ENCODE measurements at places on chromosomes 4 and X.
A peak's percentile ranks its signal among the peaks of the same experiment; 100 is the strongest.

DNA sequence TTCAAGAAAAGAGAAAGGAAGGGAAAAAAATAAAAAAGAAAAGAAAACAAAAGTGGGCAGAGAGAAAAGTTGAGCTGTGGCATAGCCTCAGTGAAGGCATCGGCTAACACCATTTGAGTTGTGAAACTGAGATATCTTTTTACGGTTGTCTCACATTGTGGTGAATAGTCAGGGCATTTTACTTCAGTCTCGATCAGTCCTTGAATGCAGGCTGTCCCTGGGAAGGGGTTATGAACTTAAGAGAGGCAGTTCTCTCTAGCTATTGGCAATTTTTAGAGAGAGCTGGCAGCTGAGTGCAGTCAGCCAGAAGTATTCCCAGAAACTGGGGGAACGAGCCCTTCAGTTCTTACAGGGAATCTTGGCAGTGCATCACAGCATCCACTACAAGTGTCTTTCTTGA, 93.5 kb upstream of the SLC6A14 start:
- no peak for DNase-seq

- DNase-seq = no peak
Observed at GRCh38 chr4:3313139-3313538, 20.3 kb downstream of the RGS12 start.

DNA sequence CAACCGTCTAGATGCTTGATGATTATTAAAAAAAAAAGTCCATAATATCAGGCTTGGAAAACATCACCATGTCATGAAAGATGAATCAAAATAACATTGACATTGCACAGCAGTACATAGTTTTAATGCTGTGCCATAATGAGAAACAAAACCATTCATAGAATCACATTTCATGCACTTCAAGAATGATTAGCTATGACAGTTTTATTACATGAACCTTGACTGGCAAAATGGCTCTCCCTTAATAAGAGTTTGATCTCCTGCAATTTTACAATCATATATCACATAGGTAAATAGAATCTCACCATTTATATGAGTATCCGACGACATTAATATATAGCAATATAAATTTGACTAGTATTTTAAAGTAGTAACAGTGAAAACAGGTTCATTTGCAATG, 49.8 kb downstream of the TECRL start:
- DNase-seq = no peak

DNA sequence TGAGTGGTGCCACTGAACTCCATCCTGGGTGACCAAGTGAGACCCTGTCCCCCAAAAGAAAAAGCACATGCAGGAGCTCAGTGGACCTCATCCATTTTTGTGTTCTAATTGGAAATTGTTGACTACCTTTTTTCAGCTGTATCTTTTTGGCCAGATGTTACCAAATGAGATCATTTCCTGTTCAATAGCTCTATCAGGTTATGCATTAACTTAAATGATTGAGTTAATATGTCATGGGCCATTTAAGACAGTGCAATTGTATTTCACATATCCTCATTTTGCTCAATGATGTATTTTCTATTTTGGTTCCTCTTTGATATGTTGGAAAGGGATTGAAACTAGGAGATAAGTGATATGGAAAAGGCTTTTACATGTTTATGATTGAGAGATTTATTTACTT, 26.2 kb upstream of the RHOH start:
- DNase-seq = no peak

GRCh38 chr4:182812916-182813315, 104.3 kb downstream of the DCTD start:
- DNase-seq = no peak

- no peak for DNase-seq
Observed at GRCh38 chr4:13413729-13414437, 70.3 kb downstream of the RAB28 start.

DNA sequence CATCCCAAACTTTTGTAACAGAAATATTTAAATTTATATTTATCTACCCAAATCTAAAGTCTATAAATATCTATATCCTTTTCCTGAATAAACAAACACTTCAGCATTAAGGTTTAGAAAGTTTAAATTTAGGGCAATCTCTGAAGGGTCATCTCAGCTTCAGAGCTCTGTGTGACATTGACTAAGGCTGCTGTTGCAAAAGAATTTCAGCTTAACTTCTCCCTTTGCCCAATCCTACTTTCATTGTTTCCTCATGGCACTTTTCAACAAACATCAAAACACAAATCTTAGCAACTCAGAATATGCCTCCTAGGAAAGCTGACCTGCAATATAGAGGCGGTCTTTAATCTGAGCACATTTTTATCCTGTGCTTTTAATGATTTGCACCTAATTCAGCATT, 79.7 kb upstream of the BANK1 start:
- no peak for DNase-seq

DNA sequence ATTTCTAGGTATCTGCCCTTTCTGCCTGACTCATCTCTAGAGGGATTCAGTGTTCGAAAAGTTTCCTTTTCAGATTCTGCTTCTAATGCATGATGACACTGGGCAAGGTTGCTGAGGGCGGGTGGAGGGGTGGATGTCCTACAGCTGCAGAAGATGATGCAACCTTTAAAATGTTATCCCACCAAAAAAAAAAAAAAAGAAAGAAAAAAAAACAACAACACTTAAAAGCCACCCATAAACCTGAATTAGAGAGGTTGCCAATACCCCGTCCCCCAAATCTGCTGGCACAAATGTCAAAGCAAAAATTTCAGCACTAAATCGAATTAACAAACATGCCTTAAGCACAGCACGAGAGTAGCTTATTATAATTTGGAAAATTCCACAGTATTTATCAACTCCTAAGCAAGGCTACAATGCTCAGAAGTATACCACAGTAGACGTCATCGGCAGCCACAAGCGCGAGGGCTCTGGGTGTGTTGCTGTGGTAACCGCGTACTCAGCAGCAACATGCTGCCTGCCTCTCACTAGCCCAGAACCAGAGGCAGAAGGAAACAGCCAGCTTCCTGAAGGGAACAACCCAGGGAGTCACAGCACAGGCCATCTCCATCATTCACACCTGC, 167.5 kb upstream of the MAP3K15 start:
- peak; percentile 46 for DNase-seq

DNA sequence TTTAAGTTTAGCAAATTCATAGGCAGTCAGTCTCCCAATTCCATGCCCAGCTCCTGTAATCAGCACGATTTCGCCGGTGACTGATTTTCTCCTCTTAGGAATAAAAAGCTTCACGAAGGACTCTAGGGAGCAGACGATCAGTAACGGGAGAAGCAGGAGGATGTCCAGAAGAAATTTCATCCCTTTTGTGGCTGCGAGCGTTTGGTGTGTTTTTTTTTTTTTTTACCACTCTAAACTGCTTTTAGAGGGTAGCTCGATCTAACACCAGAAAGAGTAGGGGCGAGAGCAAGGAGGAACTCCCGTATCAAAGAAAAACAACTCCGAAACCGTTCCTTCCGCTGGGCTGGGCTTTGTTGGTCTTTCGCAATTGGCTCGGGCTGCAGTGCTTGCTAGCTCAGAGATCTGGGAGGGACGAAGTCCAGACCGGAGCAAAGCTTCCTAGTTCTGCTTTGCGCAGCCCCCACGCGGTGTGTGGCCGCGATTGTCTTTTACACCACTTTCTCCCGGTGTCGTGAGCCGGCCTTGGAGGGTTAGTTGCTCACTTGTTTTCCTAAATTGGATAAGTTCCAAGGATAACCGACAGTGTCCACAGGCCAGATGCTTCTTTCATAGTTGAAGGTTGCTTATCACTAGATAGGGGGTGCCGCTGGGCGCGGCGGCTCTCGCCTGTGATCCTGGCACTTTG, at the start of gene HSD17B11:
HSD17B11 (minus strand) TSS at position 298 of the 685 bp plus-strand sequence; CDS start at position 180, 118 bp downstream.
- peak; percentile 99 for DNase-seq

GRCh38 chrX:48934581-48935300, 15.9 kb upstream of the PIM2 start:
- no peak for DNase-seq

GRCh38 chr4:13344216-13344615, 139.9 kb downstream of the RAB28 start:
- no peak for DNase-seq

DNA sequence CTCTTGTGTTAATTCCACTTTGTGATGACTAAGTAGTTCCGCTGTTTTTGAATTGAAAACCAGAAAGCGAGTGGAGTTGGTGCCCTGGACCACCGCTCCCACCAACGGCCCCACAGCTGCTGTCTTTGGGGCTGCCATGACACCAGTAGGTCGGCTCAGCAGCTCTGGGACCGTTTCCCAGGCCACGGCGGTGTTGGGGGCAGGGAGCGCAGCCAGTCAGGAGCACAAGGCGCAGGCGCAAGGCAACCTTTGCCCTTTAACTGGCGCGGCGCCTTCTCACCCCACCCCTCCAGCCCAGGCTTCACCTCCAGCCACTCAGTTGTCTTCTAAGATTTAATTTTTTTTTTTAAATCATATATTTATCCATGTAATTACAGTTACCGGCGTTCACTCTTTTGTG, at the start of gene GK2:
GK2 (minus strand) TSS at position 166 of the 400 bp plus-strand sequence; CDS start at position 138, 28 bp downstream.
- DNase-seq = no peak

Data from Kasumi-1 (cell line).